SJCRH30 (cell line): ENCODE measurements at places on chromosomes 3 and 15. TPM values are rescaled to one million over a fixed set of nuclear protein-coding genes. Genes with fewer than 3 reads are reported as not detected.

DNA sequence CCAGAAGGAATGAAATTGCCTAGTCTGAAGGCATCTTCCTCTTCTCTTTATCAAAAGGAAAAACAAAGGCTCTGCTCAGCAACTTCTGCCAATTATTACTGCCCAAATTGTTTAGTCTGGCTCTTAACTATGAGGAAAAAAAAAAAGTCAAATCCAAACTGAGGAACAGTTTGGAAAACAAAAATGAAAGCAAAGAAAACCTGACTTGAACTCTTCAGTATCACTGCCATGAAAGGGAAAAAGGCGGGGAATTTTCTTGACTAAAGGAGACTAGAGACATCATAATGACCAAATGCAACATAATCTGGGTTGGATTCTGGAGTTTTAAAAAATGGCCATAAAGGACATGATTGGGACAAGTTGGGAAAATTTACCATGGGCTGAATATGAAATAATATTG lies 156.3 kb downstream of the STT3B start:
- no peaks in the 10 kb centered on the region for H3K36me3 ChIP-seq
- H3K4me1 ChIP-seq = no peaks in the 10 kb centered on the region
- no peak overlapping the region for H3K4me3 ChIP-seq
- DNase-seq = no peak
- H3K27me3 ChIP-seq = no peaks in the 10 kb centered on the region

DNA sequence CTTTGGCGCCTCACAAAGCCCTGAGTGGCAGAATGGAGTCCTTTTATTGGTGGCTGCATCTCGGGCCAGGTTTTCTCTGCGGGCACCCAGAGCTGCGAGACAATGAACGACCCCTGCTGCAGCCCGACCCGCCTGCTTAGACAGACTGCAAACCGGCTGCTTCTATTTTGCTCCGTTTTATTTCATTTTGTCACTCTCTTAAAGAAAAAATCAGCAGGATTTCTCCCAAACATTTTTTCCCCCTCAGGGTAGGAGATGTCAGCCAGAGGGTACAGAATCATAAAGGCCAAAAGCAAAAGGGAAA lies 64.8 kb downstream of the OXNAD1 start:
- no peak overlapping the region for H3K4me3 ChIP-seq
- no peak for DNase-seq
- H3K27me3 ChIP-seq = no peaks in the 10 kb centered on the region
- no peaks in the 10 kb centered on the region; the same call in 1 of the 2 replicates for H3K4me1 ChIP-seq
- H3K36me3 ChIP-seq = peaks cover 3% of the 10 kb centered on the region; the same call in 1 of the 2 replicates

GRCh38 chr15:46315434-46315833 lies 680.6 kb downstream of the SQOR start:
- no peak overlapping the region for H3K4me3 ChIP-seq
- no peaks in the 10 kb centered on the region for H3K36me3 ChIP-seq
- DNase-seq = no peak
- no peak overlapping the region for H3K27ac ChIP-seq
- H3K27me3 ChIP-seq = 0 out of 2 replicates have a peak, but pooled peaks cover 2% of the 10 kb centered on the region

- no peak for DNase-seq
- no peaks in the 10 kb centered on the region for H3K27me3 ChIP-seq
- H3K36me3 ChIP-seq = no peaks in the 10 kb centered on the region
- H3K4me1 ChIP-seq = no peaks in the 10 kb centered on the region
- H3K4me3 ChIP-seq = no peak overlapping the region
- no peak overlapping the region for H3K27ac ChIP-seq
These were observed 376.2 kb downstream of the ZBTB20 start for GRCh38 chr3:114770874-114771273.

DNA sequence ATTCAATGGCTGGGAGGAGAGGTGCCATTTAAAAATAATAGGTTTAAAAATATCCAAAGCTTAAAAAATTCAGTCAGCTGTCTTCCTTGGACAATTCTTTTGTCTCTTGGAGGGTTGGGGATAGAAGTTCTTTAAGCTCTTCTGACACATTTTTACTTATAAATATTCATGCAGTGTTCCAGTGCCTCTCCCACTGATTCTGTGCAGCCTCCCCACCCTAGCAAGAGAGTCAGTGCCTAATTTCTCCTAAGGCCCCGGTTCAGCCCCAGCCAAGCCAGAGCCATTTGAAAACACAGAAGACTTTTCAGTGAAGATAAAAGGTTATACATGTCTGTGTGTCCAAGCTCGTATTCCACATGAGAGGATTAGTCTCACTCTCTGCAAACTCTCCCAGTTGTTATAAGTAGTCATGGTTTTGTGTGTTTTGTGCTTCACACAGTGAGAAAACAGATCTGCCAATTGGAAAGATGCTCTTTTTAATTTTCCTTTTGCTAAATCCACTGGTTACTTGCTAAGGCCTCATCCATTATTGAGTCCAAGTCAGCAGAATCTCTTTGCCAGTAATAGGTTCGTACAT lies 141.3 kb downstream of the CD47 start:
- no peaks in the 10 kb centered on the region for H3K4me1 ChIP-seq
- H3K4me3 ChIP-seq = no peak overlapping the region
- no peaks in the 10 kb centered on the region for H3K27me3 ChIP-seq
- H3K36me3 ChIP-seq = no peaks in the 10 kb centered on the region
- H3K27ac ChIP-seq = no peak overlapping the region

DNA sequence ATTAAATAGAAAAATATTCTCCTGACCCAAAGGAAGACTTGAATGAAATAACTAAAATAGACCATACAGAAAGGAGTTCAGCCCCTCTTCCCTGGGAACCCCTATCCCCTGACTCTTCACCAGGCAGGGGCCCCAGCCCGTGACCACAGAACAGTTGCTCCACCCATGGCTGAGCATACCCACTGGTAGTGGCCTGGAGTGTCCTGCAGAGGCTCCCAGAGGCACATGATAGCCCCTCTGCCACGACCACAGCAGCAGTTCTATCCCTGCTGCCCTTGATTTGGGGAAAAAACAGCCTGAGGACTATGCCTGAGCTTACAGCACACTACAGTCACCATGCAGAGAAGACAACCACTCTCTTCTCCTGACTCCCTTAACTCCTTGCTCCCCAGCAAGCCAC lies 31.8 kb downstream of the TTC14 start:
- H3K27me3 ChIP-seq = no peaks in the 10 kb centered on the region
- no peak overlapping the region for H3K4me3 ChIP-seq
- H3K27ac ChIP-seq = no peak overlapping the region
- H3K4me1 ChIP-seq = no peaks in the 10 kb centered on the region
- peak; percentile 43 for DNase-seq

GRCh38 chr3:127015282-127016042 lies 32.5 kb downstream of the PLXNA1 start:
- H3K27me3 ChIP-seq = no peaks in the 10 kb centered on the region
- no peak overlapping the region for H3K27ac ChIP-seq
- no peak overlapping the region for H3K4me3 ChIP-seq
- H3K4me1 ChIP-seq = no peaks in the 10 kb centered on the region

- H3K27ac ChIP-seq = no peak within 1 kb of the TSS
- H3K4me1 ChIP-seq = peaks cover 2% of the 10 kb centered on the region; the same call in 1 of the 2 replicates
- no peak for DNase-seq
These were observed at the start of gene ADAMTSL3 for GRCh38 chr15:83653639-83654378. TSS of gene ADAMTSL3 (plus strand) at chr15:83654123. CDS start at chr15:83655762, 1,639 bp downstream.

DNA sequence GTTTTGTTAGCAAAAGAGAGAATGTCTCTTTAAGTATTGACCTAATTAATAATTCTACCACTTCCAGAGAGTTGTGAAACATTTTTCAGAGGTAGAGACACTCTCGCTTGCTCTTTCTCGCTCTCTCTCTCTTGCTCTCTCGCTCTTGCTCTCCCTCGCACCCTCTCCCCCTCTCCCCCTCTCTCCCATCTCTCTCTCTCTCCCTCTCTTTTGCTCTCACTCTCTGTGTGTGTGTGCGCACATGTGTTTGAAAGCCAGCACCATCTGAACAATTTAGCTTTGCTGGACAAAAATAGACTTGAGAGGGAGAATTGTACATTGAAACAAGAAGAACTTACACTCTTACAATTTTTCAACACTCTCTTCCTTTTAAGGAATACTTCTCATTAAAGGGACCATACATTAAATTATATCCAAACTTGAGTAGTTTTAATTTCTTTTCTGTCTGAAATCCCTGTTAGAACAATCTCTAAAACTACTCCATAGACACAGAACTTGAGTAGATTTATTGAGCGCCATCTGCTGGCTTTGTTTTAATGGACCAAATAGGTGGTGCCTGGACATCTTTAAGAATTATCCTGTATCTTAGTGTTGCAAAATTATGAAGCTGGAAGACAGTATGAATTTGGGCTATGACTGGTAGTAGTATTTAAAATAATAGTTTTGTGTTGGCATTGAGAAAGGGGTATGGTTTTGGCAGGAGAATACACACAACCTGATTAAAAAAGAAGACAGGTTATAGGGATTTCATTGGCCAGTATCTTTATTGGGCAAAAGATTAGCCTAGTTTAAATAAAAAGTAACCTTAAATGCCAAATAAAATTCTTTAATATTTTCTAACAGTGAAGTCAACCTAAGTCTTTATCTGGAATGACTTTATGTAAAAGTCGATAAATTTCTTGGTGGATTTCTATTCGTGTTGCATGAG lies 124.6 kb downstream of the AKAP13 start:
- peak; percentile 49 for DNase-seq
- H3K4me1 ChIP-seq = peaks cover 24% of the 10 kb centered on the region
- H3K27me3 ChIP-seq = no peaks in the 10 kb centered on the region
- no peaks in the 10 kb centered on the region for H3K36me3 ChIP-seq

- no peaks in the 10 kb centered on the region for H3K36me3 ChIP-seq
- no peak overlapping the region for H3K4me3 ChIP-seq
- H3K4me1 ChIP-seq = peaks cover 30% of the 10 kb centered on the region
- H3K27ac ChIP-seq = no peak overlapping the region
These were observed 248.7 kb upstream of the CBLB start for GRCh38 chr3:106117490-106117858.

GRCh38 chr3:58157700-58158099 lies 53.1 kb downstream of the DNASE1L3 start:
- no peak overlapping the region for H3K27ac ChIP-seq
- H3K4me3 ChIP-seq = no peak overlapping the region
- H3K27me3 ChIP-seq = no peaks in the 10 kb centered on the region
- no peaks in the 10 kb centered on the region for H3K36me3 ChIP-seq

GRCh38 chr15:51119120-51119519 lies 24.4 kb upstream of the TNFAIP8L3 start:
- DNase-seq = no peak
- H3K27ac ChIP-seq = no peak overlapping the region
- H3K4me1 ChIP-seq = no peaks in the 10 kb centered on the region
- H3K4me3 ChIP-seq = no peak overlapping the region
- no peaks in the 10 kb centered on the region for H3K27me3 ChIP-seq

SEC62 gene
- total RNA-seq = 41.3 and 45.1 TPM in 2 replicates

SYNPR gene
- not detected in 2 replicates for total RNA-seq

TFDP2 gene
- 103 and 137 TPM in 2 replicates for total RNA-seq
